ENCODE measurements at places on chromosomes 12 and 14.

- DNase-seq: no peak
Observed at GRCh38 chr12:127360580-127360979, 906.4 kb upstream of the TMEM132C start.

DNA sequence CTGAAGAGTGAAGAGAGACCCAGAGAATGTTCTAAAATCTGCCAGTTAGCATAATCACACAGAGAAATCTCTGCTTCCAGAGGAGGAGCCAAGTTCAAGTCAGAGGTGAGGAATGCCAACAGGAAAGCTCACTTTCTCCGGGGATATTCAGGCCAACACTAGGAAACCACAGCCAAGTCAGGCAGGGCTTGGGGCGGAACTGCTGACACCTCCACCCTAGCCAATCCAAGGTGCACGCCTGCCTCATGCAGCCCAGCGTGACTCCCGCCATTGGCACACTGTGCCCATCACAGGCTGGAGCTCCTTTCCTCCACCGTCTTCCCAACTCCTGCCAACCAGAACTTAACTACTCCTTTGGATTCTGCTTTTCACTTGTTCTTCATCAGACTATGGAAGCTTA lies 374.3 kb upstream of the CCDC196 start:
- DNase-seq: no peak

GRCh38 chr12:13686260-13686659 lies 295.1 kb downstream of the GRIN2B start:
- DNase-seq: no peak

- no peak for DNase-seq
Observed at GRCh38 chr12:57208631-57209282, 7.8 kb upstream of the NXPH4 start.

GRCh38 chr12:110012659-110013058 lies 13.4 kb downstream of the ANKRD13A start:
- DNase-seq: no peak

DNA sequence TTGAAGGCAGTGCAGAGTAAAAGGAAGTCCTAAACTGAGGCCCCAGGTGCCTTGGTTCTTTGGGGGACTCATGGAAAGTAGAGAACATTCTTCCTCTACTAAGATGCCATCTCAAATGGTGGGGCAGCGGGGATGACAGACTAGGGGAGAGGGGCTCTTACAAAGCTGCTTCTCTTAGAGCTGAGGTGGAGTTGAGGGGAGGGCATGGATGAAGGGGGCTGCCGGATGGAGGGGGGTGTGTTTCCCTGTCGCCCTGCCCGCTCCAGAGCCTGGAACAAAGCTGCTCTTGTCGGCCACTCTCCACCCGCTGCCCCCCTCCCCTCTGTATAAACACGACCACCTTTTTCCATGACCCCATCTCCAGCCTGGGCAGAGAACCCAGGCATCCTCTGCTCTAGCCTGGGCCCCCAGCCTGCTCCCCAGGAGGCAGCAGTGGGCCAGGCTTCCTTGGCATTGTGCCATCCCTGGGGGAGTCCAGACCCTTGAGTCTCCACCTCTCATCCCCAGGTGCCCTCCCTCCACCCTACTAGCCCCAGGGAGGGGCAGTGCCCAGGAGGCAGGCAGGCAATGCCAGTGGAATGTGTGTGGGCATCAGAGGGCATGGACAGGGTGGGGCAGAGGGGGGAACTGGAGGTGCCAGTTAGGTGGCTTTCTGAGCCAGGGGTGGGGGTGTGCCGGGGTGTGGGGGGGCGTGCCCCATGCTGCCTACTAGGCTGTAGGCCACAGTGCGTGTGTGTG lies 1.7 kb downstream of the RARG start:
- no peak for DNase-seq

GRCh38 chr14:47211263-47211662 lies 464.1 kb downstream of the MDGA2 start:
- DNase-seq: no peak

- peak; percentile 5 for DNase-seq
Observed at GRCh38 chr12:92398565-92399309, 253.1 kb upstream of the BTG1 start.

DNA sequence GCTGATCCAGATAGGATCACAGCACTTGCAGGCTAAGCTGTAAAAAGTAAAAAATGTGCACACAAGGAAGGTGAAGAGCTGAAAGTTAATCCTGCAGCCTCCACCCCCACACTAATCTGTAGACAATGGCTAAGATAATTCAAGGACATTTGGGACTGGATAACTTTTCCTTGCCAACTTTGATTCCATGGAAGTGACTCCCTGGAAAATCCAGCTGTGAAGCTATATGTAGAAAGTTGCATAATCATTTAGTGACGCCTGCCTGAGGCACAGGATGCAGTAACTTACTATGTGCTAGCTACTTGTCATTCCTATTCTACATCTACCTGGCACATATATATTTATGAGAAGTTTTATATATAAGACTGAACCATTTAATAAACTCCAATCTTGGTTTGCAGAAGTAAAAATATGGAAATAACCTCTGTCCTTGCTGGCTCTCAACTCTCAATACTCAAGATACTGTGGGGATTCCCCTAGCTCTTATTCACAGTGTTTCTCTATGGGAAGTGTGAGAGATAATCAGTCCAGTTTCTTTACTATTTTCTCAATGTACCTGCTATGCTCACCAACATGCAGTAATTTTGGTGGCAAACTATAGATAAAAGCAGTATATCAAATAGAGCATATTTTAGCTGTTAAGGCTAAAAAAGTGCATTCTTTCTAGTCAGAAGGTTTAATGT lies 14.8 kb downstream of the LDHB start:
- no peak for DNase-seq

- no peak for DNase-seq
Observed at GRCh38 chr14:91279354-91279753, 34.9 kb upstream of the GPR68 start.

- DNase-seq: peak; percentile 87
Observed at GRCh38 chr12:473863-474577, 14.3 kb downstream of the B4GALNT3 start.

DNA sequence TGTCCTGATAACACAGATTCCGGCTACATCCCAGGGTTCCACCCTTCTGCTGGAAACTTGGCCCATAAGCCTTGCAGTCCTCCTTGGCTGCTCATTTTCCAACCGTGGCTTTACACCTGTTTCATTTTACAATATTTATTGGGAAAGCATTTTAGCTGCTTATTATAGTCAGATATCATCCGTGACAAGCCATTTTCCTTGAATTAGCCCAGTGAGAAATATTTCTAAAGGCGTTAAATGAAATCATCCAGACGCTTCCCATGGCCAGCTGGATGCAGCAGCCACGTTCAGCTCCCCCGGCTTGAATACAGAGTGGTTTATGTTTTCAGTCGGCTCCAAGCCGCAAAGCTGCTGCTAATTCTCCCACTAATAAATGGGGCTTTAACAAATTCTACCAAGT lies 245.0 kb upstream of the PELI2 start:
- DNase-seq: no peak

GRCh38 chr14:26218861-26219260 lies 379.0 kb downstream of the NOVA1 start:
- DNase-seq: no peak

- DNase-seq: no peak
Observed at GRCh38 chr14:23104591-23105347, at the start of gene CIROP. TSS of gene CIROP (minus strand) at chr14:23104989. CDS start at chr14:23104920, 69 bp downstream.
